ENCODE measurements at places on chromosomes 1 and 21. TPM values are rescaled to one million over a fixed set of nuclear protein-coding genes. Genes with fewer than 3 reads are reported as not detected.
A peak's percentile ranks its signal among the peaks of the same experiment; 100 is the strongest.

Gene IL19
- not detected for total RNA-seq

- DNase-seq, result no peak
These were observed 320.0 kb downstream of the CHRM3 start for GRCh38 chr1:239706245-239706892.

Gene FAM177B
- not detected for total RNA-seq

Gene C1orf210
- total RNA-seq, result not detected

DNA sequence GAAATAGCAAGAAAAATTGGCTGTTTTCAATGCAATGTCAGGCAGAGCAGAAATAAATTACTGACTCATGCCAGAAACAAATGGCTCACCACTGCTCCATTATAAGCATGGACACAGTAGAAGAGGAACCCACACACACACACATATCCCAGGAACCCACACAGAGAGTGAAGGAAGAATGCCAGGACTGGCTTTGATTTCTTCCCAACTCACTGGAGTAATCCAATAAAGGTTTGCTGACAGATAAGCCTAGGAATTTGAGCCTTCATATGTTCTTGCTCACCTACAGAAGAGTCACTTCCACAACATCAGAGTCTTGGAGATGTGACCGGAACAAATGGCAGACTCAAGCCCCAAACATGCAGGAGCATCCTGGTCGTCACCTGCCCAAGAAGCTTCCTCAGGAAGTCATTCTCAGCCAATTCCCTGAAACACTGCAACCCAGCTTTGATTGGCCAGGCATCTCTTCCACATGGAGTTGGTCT, 2.2 kb downstream of the SH3BP5L start:
- no peak for DNase-seq

DNA sequence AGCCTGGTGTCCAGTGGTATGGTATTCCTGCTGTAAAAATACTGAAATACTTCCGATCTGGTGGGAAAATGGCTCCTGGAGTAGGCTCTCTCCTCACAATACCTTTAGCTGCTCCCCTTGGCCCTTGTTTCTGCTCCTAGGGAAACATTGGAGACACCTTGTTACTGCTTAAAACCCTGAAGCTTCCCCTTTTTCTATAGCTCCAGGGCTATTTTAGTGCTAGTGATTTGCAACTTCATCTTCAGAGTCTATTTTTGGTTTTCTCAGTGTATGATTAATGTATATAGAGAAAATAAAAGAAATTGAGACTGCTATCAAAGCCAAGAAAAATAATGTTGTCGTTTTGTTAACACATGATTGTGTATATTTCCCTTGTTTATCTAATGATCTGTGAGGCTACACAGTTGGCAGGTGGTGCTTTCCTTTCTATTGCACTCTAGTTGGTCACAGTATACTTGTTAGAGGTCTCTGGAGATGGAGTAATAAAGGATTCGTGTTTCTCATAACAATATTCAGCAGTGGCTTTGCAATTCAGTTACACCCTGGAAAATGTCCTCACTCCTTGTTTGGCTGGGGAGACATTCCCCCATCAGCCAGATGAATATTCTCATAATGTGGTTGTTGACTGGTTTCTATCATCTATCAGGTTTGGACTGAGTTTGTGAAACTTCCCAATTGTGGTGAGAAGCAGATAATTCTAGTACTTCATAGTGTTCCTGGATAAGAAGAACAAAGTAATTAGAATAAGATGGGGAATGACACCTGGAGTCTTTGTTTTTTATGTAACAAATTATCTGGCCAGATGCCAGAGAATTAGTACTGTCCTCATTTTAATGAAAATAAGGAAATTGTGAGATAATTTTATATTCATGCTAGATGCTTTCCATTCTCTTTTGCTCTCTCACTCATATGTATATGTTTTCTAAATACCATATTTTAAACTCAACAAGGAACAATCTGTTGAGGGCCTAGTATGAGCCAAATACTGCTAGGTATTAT, 44.8 kb upstream of the CACYBP start:
- no peak for DNase-seq

DNA sequence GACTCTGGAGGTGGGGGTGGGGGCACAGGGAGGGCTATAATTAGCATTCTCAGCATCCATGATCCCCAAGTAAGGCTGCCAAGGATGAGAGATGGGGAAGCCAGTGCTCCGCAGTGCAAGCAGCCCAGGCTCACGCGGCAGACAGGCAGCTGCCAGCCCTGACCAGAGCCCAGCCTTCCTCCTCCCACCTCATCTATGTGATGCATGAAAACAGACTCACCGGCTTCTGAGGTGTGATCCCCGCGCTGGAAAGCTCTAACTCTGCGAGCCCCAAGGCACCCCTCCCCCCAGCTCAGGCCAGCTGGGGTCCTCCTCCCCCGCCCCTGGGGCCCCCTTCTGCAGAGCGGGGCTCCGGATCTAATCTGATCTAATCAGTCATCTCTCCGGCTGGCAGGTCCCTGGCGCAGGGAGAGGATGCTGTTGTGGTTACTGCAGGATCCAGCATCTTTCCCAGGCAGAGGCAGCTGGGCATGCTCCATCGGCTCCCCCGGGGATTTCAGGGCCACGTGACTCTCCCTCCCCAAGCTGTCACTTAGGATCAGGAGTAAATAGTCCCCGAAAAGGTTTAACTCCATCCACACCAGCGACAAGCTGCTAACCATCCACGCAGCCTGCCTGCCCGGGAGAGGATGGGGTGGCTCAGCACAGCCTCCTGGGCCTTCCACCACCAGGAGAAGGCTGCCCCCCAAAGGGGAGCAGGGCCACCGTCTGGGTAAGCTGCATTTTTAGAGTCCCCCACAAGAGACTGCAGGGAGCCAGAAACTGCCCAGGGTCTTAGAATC, at the start of gene PLEKHA6:
PLEKHA6 (minus strand) TSS at position 456 of the 782 bp plus-strand sequence. CDS start 86,202 bp downstream, outside the sequence.
- peak; percentile 76 for DNase-seq

Gene C1orf105
- total RNA-seq, result not detected

Gene SVBP
- total RNA-seq, result 68.0 TPM

Gene DNASE2B
- 0.16 TPM for total RNA-seq

Gene CDCA8
- 0.31 TPM for total RNA-seq

DNA sequence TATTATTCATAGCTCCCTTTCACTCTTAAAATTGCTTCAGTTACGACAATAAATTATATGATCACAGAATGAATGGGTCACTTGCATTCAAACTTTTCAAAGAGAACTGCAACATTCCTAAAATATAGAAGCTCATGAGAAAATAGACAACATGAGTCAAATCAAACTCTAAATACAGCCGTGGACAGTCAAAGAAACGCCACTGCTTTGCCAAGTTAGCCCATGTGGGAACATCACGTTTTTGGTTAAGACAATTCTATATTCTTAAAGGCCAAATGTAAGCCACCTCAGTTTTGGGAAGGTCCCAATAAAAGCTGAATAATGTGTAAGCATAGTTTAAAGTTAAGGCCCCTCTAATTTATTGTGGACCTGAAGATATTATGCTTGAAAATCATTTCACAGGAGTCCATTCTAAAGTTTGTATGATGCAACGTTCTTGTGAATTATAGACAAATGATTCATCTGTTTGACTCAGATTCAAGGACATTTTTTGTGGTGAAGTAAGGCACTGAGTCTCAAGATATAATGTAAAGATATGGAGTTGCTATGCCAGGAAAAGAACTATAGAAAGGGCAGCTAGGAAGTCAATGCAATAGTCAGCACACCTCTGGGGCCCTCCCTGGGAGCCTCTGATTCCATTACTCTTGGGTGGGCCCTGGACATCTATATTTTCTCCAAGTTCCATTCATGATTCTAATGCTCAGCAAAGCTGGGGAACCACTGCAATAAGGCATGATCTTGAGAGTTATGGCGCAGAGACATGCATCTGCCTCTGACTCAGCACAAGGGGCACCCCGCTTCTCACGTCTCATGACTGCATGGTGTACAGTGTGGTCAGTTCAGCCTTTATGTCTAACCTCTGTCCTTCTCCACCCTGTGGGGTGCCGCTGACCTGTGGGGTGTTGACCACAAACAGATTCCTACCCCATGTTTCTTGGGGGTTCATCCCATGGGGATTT, 33.9 kb downstream of the ETS2 start:
- no peak for DNase-seq

DNA sequence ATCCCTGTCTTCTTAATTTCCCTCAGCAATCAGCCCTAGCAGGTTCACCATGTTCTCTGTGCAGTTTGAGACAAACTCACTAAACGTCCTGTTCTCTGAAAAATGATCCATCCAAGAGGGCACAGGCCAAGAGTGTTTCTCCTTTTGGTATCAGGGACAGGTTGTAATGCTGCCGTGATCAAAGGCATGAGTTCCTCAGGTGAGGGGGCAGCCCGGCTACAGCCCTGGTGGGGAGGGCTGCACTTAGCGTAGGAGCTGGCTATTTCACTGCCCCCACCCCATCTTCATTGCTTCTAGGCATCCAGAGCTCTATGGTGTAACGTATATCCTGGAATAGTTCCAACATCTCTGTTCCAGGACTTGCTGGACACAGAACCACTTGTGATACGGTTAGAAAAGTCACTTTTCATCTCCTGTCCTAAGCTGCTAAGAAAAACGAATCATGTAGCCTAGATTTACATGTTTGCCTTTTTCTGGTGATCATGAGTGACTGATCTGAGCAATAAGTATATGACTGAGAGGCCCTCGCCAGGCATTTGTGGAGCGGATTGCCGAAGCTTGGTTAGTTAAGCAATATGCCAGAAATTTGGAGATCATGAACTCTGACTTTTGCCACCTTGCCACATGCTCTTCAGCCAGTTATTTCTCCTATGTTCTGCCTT, 41.1 kb upstream of the SRP9 start:
- no peak for DNase-seq

DNA sequence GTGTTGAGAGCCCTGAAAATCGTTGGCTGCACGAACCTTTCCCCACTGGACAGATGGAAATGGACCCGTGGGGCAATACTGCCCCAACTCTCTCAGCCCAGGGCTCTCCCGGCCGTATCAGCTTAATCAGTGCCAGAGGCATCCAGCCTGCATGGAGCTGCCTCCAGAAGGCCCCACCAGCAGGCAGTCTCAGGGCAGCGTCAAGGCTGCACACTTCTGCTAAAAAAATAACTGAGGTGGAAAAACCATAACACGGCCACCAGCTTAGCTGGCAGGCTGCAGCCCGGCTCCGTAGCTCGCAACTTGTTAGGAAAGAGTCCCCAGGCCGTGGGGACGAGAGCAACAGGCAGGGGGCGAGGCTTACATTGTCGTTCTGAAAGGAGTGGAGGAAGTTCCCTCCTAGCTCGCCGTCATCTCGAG, 27.9 kb downstream of the MRPL37 start:
- DNase-seq, result no peak

DNA sequence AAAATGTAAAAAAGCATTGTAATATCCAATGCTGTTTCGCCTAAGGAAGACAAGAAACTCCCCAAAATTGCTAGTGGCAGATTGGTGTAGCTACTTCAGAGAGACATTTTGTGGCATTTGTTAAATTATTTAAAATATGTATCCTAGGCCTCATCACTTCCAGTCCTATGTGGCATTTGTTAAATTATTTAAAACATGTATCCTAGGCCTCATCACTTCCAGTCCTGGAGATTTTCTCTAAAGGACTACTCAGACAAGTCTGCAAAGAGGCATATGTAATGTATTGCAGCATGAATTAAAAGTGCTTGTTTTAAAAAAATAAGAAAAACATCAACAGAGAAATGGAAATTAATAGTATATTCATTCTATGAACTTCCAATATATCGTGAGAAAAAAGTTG, 95.6 kb upstream of the KCTD3 start:
- no peak for DNase-seq

DNA sequence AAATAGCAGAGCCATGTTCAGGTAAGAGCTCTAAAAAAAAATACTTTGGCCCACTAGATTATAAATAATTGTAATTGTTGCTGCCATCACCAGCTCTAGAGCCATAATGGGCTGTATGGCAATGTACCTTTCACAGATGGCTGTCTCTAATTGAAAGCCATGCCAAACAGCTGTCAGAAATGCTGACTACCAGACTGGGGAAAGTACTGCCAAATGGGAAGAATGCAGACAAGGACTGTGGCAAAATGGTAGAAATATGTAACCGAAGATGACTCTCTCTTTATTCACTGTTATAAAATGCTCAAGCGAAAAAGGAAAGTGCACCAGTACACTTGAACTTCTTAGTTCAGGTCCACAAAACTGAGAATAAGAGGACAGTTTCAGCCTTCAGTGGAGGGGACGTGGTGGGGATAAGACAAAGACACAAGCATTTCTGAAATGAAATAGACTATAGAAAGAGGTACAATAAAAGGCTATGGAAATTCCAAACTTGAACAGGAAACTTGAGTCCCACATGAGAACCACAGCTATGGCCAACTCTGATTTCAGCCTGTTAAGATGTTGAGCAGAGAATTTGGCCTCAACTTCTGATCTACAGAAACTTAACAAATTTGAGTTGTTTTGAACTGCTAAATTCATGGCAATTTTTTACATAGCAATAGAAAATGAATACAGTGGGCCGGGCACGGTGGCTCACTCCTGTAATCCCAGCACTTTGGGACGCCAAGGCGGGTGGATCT, 46.5 kb upstream of the LPGAT1 start:
- no peak for DNase-seq

Data from occipital lobe (tissue), 3 donors.